ENCODE measurements at places on chromosomes 12 and 14.
A peak's percentile ranks its signal among the peaks of the same experiment; 100 is the strongest.

DNA sequence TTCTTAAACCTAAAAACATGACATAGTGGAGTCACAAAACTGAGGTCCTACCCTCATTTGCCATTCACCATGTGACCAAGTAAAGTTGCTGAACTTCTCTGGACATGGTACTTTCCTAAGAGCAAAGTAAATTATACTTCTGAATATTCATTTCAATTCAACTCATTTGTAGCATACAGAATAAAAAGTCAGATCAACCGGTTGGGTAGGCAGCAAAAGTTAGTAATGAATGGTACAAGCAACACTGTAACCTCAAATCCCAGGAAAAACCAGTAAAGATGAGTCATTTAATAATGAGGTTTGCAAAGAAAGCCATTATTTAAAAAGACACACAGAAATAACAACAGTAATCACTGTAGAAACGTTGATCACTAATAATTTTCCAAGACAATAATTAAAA, 8.7 kb downstream of the POLE2 start:
- no peak for DNase-seq

DNA sequence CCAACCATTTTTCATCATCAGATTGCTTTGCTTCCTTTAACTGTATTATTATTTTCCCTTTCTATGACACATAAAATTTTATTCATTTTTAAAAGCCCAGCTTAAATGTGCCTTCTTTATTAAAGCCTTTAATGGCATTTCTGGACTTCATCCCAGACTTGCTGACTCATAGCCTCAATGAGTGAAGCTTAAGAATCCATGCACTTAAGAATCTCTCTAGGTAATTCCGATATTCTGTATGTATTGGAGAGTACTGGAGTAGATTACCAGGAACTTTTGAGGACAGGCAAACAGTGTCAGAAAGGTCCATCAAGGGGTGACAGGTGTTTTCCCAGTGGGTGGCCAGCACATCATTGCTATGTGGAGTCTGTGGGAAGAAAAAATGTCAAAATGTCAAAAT, 107.9 kb downstream of the PTPRQ start:
- no peak for DNase-seq

DNA sequence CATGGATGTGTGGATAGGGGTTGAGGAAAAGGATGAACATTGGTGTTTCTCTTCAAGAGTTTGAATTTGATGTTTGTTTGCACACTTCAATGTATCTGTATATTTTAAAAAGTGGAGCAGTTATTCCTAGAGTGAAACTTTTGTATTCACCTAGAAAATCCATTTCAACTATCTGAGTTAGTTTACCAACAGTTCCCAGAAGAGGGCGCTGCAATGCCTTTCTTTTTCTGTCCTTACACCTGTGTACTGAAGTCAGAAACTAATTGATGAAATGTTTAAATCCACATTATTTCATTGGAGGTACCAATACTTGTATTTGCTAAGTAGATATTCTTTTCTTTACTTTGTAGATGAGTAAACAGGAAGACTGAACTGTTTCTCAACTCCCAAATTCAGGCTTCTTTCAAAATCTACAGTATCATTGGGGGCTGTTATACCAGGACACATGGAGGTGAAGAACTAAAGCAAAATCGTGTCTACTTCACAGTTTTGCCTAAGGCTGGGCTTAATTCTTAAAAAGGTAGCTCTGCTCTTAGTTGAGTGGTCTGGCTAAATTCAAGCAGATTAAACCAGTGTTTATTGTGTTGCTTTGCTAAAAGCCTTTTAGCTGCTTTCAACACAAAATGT, 26.6 kb upstream of the KLRB1 start:
- DNase-seq = no peak

- no peak for DNase-seq
These were observed 64.0 kb upstream of the WSCD2 start for GRCh38 chr12:108065069-108065468.

DNA sequence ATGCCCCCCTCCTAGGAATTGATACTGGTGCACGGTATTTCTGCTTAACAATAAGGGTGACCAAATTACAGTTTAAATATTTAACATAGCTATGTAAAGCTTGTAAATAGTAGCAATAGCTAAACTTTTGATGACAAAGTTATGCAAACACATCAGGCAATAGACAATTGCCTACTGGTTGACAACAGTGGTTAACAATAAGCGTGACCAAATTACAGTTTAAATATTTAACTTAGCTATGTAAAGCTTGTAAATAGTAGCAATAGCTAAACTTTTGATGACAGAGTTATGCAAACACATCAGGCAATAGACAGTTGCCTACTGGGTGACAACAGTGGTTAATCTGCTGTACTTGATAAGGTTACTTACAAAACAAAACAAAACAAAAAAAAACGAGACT, 886.5 kb upstream of the FLRT2 start:
- no peak for DNase-seq

DNA sequence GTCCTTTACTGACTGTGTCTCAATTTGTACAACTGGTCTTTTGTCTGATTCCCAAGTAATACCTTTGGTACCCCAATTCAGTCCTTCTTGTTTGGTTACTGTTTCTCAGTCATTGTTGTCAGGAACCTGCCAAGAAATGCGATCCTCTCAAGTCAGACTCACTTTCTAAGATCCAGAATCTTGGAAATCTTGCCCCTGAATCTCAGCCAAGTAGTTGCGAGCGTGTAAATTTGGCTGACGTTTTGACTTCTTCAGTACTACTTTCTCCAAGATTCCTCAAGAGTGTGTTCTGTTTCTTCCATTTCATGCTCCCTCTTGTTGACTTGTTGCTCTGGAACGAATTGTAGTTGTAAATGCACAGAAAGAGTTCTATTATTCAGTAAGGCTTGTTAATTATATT, 114.0 kb downstream of the MSRB3 start:
- no peak for DNase-seq

GRCh38 chr12:12266873-12267741, at the start of gene LRP6:
Gene LRP6 (minus strand): TSS chr12:12267044. CDS start chr12:12266735, 309 bp downstream.
- peak; percentile 94 for DNase-seq

DNA sequence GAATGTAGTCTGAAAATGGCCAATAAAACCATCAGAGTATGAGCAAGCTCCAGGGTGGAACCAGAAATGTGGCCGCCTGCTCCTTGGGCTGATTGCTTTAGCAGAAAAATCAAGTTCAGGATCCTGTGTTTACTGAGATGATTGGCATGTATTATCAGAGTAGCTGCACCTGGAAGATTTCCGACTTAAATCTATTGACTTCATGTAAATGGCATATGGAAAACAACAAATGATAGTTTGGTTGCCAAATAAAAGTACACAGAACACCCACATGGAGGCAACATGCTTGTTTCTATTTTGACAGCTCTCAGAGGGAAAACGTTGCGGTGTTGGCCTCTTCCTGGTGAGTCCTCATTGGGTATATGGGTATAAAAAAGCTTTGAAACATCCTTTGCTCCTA, 31.3 kb downstream of the SOCS2 start:
- no peak for DNase-seq

GRCh38 chr12:51393676-51394545, 2.7 kb upstream of the GALNT6 start:
- no peak for DNase-seq

DNA sequence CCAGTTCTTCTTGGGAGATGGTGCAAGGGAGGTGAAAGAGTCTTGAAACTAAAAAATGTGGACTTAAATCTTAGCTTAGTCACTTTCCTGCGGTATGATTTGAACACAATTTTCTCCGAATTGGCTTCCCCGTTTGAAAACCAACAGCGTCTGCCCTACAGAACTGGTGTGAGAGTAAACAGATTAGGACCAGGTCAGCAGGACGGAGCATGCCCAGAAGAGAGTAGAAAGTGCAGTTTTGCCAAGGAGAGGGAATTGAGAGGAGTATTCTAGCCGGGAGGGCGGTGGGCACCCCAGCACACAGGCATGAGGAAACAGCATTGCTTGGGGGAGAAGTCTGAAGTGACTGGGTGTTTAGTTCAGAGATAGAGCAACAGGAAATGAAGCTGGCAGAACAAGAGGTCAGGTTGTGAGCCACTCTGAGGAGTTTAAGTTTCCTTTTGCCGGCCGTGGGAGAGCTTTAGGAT, 927.1 kb downstream of the VRK1 start:
- no peak for DNase-seq

DNA sequence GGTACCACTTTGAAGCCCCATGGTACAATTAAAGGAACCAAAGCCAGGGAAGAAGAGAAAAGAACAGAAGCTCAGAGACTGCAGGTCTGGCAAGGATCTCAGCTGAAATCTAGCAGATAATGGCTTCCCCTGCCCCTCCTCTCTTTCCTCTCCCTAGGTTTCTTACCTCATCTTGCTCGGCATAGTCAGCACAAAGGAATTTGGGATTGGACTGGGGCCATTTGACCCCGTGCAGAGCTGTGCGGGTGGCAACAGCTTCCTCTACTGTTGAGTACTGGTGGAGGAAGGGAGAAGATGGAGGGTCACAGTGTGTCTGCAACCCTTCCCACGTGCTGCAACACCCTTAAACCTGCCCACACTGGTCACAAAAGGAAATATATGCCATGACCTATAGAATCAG, 4.7 kb upstream of the CDH24 start:
- DNase-seq = no peak

- no peak for DNase-seq
These were observed 7.2 kb upstream of the SPRYD3 start for GRCh38 chr12:53086361-53086760.

DNA sequence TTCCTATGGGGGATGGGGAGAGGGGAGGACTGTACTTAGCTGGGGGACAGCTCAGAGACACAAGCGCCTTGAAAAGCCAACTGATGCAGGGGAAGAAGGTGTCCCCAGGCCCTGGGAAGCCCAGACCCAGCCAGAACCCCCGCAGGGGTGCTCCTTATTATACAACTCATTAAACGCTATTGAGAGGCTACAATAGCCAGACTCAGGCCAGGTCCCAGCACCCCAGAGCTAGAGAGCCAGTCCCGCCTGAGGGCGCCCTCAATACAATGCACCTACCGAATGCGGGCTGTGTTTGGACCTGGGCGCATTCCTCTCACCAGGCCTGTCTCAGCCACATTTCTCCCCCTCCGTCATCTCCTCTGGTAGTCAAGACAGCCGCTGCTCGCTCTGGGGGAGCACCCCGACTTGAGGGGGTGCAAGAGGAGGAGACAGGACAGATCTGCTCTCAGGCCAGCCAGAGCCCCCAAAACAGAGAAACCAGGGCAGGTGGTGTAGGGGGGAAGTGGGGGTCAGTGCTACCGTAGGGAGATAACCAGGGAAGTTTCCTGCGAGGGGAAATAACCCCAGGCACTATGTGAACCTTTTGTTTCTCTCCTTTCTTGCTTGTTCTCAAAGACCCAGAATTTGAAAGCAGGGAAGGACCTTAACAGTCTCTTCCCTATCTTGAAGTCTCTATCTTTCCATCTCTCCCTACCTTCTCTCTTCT, 6.1 kb upstream of the ASIC1 start:
- no peak for DNase-seq

DNA sequence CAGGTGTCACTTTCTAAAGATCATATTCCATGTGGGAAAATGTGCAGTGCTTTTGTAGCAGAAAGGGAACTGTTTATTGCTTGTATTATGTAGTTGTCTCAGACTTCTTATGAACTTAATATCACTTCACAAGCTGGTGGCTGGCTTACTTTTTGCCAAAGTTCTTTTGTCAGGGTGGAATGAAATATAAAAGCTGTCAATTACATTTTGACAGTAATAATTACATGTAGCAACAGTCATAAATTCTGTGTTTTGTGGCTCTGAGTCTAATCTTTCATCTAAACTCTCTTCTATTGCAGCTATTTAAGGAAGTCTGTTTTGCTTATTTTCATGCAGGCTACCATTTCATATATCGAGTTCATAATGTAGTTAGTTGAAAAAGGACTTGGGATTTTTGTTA, 106.6 kb downstream of the OTOGL start:
- no peak for DNase-seq

DNA sequence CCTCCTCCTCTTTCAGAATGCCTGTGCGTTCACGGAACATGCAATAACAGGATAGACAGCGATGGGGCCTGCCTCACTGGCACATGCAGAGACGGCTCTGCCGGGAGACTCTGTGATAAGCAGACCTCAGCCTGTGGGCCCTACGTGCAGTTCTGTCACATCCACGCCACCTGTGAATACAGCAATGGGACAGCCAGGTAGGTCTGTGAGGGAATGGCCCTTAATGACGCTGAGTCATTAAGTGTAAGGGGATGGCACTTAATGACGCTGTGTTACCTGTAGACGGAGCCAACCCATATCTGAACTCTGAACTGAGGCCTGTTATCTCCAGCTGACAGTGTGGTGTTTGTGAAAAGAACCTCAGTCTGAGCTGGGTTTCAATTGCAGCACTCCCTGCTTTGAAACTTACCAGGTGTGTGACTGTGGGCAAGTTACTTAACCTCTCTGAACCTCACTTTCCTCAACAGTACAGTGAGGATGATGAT, 86.9 kb downstream of the STAB2 start:
- DNase-seq = no peak

- no peak for DNase-seq
These were observed 75.2 kb upstream of the RASSF8 start for GRCh38 chr12:25883026-25883916.

GRCh38 chr14:93035917-93036651, 79.6 kb downstream of the ITPK1 start:
- DNase-seq = no peak

DNA sequence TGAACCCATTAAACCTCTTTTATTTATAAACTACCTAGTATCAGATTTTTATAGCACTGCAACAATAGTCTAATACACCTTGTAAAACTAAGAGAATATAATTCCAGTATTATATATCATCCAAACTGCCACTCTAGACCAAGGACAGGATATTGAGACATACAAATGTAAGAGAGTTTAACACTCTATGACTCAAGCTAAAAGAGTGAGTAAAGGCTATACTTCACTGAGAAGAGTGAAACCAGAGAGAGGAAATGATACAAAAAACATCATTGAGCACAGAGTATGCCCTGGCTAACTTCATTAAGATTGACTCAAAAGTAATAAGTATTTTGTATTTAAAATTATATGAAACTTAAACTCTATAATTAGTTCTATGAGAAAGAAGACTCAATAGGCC, 1951.9 kb upstream of the SEL1L start:
- no peak for DNase-seq

DNA sequence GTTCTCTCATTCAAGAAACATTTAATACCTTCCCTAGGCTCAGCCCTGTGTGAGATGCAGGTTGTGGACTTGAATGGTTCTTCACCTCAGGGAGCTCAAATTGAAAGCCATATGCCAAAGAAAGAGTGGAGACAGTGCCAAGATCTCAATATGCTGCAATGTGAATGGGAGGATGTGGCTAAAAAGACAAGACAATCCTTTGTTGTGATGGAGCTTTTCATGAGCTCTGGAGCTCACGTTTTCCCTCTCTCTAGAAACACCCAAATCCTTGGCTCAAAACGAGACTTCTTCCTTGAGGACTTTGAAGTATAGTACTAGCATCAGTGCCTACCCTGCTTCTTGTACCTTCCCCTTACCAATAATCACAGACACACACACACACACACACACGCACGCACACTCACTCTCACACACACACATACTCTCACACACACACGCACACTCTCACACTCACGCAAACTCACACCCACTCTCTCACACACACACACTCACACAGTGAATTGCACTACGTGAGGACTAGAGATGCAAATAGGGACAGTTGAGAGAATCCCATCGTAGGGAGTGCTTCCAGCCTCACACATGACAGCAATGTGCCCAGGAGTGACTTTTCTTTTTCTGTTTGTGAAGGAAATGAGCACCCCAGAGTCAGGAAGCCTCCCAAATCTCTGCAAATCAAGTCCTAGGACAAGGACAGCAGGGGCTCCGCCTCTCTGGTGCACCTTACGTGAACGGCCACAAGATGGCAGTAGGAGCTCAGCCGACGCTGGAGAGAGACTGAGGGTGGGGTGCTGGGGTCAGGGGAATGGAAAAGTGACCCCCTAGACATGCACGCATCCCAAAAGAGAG, 231.4 kb downstream of the PCNX1 start:
- peak; percentile 46 for DNase-seq

- DNase-seq = no peak
These were observed 22.7 kb downstream of the PLEK2 start for GRCh38 chr14:67389275-67389674.

Data from left hindlimb (tissue), 1 donor.